ENCODE measurements at places on chromosomes 16 and 17.

- DNase-seq = no peak
Measured at GRCh38 chr16:8950580-8951077, 13.1 kb downstream of the USP7 start.

GRCh38 chr16:66693149-66693548 lies 3.4 kb downstream of the CMTM4 start:
- no peak for DNase-seq

GRCh38 chr16:13902677-13903076 lies 17.3 kb upstream of the ERCC4 start:
- no peak for DNase-seq

- no peak for DNase-seq
Measured at GRCh38 chr16:12214509-12214908, 238.0 kb downstream of the SNX29 start.

- peak; percentile 92 for DNase-seq
Measured at GRCh38 chr17:16568541-16569357, at the start of gene ZNF287. ZNF287 (minus strand) TSS chr17:16569204; CDS start chr17:16567731, 1,473 bp downstream.

- no peak for DNase-seq
Measured at GRCh38 chr16:4814046-4814445, 11.6 kb upstream of the ROGDI start.

- peak; percentile 1 for DNase-seq
Measured at GRCh38 chr17:37220607-37220953, 155.2 kb upstream of the C17orf78 start.

DNA sequence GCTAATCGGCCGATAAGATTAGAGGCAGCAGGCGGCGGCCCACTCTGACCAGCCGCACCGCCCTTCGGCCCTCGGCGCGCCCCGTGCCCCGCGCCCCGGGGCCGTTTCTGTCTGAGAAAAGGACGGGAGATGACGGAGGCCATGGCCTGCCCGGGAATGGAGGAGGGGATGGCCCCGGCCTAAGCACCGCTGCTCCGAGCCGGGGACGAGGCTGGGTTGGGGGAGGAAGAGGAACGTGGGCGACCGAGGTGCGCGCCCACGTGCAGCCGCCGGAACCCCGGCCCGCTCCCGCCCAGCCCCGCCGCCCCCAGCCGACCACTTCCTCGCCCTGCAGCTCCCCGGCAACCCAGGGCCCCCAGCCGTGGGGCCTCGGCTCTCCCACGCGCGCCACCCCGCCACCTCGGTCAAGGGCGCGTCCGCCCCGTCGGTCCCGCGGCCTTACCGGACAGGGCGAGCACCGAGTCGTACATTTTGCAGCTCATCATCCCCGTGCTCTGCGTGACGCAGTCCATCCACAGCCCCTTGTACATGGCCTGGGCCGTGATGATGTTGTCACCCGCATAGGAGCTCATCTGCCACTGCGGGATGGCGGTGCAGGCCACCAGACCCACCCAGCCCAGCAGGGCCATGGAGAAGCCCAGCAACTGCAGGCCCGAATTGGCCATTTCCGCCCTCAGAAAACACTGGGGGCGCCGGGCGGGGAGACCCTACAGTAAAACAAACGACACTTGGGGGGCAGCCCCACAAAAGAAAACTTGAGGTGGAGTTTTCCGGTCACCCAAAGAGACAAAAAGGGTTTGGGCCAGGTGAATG lies 693 bp downstream of the CLDN7 start:
- no peak for DNase-seq

- no peak for DNase-seq
Measured at GRCh38 chr16:73036074-73036826, 11.7 kb downstream of the ZFHX3 start.

DNA sequence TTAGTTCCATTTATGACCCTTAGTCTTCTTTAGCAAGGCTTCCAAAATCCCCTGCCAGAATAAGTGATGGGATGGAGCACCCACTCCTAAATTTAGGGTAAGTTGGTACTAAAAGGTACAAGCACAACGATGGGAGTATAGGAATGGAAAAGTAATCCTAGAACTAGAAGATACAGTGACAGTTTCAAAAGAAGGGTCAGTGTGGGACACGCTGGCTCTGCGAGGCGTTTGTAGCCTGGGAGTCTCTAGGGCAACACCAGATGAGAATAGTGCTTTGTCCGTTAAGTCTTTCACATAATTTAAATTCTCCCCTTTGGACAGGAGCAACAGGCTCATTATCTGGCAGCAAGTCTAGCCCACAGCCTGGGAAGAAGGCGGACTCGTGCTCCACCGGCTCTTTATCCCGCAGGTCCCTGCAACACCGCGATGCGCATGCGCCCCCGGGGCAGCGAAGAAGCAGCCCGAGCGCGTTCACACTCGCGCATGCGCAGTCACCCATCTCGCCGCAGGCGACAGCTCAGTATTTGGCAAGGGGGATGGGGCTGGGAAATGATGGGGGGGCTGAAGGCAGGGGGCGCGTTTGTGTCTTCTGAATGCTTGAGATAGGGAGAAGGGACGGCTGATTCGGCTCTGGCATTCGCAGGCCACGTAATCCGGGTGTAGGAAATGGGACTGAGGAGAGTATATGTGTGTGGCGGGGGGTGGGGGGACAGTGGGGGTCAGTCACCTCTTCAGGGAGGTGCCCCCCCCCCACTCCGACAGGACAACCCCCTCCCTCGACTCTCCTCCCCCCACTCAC lies 564 bp downstream of the SPOP start:
- peak; percentile 97 for DNase-seq

- DNase-seq = no peak
Measured at GRCh38 chr16:55811811-55812210, 21.1 kb downstream of the CES1 start.

- no peak for DNase-seq
Measured at GRCh38 chr16:27481282-27481934, 68.3 kb downstream of the GTF3C1 start.

GRCh38 chr16:67391424-67392300 lies 1.6 kb downstream of the TPPP3 start:
- DNase-seq = no peak

DNA sequence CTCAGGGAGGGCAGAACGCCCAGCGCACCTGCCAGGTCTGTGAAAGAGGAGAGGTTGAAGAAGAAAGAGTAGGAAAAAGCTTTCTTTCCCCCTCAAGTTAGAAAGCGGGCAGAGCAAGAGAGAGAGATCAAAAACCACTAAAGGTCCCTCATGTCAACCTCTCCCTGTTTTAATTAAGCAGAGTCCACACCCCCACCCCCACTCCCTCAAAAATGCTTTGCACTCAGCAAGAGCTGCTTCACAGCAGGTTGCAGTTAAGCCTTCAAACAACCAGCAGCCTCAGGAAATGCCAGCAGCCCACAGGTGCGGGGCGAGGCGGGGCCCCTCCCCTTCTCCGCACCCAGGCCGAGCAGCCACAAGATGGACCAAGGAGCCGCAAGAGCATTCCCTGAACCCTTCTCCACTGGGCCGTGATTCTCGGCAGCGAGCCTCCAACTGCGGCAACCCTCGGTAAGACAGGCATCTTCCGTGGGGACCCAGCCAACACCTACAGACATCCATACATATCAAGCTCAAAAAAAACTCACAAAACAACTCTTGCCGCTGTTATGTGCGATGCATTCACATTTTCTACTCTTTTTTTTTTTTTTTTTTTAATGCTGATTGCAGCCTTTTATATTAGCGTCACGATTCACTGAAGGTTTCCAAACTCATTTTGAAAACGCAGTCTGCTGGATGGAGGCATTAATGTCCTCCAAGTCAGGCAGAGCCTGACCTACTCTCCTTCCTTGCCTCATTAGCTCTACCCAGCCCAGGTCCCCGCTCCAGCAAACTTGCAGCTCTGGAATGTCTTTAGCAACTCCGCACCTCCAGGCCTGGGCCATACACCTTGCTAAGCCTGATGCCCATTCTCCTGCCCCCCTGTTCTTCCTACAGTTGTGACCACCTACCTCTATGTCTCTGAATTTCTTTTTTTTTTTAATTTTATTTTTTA lies 66.1 kb downstream of the AXIN2 start:
- no peak for DNase-seq

DNA sequence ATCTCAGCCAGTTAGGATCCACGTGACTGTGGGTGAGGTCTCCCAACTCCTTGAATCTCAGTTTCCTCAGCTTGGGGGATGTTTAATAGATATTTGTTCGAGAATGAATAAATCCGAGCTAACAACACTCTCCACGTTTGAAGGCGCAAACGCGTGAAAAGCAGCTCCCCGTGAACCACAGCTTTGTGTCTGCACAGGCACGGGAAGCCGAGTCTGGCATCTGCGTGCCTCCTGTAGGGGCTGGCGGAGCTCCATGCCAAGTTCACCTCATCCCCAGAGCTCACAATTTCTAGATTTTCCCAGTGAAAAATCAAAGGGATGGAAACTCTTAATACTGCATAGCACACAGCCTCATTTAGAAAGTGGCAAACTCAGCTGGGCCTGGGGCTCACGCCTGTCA lies 14.3 kb downstream of the SGSH start:
- no peak for DNase-seq

DNA sequence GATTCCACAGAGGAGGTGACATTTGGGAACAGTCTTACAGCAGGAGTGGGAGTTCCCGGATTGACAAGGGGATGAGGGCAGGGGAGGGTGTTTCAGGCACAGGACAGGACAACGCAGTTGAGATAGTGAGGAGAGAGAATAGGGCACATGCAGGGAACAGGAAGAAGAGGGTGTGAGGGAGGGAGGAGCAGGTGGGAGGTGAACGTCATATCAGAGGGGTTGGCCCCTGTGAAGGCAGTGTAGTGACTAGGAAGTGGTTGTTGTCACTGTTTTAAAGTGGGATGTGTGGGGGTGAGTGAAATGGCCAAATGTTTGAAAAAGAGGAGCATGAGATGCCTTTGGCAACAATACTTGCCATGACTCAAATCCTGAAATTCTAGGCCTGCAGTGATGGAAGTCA lies 12.2 kb downstream of the PRKCB start:
- peak; percentile 47 for DNase-seq

- DNase-seq = no peak
Measured at GRCh38 chr17:40707745-40708144, 4.2 kb upstream of the KRT24 start.

- DNase-seq = no peak
Measured at GRCh38 chr16:82761236-82761635, 134.5 kb downstream of the CDH13 start.

GRCh38 chr16:15576960-15577958 lies 65.7 kb downstream of the MARF1 start:
- no peak for DNase-seq

DNA sequence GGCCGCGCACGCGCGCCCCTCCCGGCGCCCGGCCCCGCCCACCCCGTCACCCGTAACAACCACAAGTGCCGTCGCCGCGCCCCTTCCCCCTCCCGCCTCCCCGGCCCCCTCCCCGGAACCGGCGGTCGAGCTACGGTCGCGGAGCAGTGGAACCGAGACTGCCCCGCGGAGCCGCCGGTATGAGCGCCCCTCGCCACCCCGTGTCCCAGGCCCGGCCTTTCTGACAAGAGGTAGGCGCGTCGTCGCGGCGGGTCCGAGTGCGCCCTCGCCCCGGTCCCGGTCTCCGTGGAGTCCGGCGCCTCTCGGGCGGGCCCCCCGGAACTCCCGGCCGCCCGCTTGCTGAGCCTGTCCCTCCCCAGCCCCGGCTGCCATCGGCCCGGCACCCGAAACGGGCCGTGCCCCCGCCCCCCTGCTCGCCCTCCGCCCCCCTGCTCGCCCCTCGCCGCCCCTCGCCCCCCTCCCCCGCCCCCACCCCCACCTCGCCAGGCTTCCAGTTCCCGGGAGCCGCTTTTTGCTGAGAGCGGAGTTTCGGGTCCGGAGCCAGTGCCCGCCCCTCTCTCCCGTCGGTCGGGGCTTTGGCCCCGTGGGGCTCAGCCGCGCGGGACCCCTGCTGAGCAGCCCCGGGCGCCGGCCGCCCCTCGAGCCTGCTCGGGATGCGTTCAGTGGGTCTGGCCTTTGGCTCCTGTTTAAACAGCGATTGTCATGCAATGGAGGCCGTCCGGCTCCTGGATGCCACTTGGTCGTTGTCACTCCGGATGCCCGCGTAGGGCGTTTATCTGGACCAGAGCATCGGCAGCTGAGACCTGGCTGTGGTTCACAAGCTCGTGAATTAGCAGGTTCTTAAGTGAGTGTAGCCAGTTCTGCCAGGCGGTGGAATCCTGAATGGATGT lies at the start of gene SEC14L1:
SEC14L1 (plus strand) TSS at position 92 of the 890 bp plus-strand sequence. CDS start 2,628 bp downstream, outside the sequence.
- DNase-seq = peak; percentile 4

- no peak for DNase-seq
Measured at GRCh38 chr17:44176257-44176656, 5.8 kb downstream of the ASB16 start.

DNA sequence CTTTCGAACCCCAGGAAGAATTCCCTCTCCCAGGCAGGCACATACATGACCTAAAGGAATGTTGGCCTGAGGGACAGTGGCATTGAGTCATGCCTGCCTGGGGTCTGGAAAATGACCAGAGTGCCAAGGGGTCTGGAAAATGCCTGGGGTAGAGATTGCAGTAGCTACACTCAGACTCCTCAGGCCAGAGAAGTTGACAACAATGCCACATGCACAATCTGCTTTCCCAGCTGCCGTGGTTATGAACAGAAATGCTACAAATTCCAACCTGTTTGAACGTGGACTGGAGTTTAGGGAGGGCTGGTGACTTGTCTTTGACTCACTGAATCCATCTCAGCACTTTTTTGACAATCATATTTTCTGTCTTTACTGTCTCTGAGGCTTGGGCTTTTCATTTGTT lies 250.0 kb downstream of the ABCC12 start:
- no peak for DNase-seq

GRCh38 chr17:1714980-1715802 lies 5.0 kb upstream of the TLCD2 start:
- DNase-seq = no peak

DNA sequence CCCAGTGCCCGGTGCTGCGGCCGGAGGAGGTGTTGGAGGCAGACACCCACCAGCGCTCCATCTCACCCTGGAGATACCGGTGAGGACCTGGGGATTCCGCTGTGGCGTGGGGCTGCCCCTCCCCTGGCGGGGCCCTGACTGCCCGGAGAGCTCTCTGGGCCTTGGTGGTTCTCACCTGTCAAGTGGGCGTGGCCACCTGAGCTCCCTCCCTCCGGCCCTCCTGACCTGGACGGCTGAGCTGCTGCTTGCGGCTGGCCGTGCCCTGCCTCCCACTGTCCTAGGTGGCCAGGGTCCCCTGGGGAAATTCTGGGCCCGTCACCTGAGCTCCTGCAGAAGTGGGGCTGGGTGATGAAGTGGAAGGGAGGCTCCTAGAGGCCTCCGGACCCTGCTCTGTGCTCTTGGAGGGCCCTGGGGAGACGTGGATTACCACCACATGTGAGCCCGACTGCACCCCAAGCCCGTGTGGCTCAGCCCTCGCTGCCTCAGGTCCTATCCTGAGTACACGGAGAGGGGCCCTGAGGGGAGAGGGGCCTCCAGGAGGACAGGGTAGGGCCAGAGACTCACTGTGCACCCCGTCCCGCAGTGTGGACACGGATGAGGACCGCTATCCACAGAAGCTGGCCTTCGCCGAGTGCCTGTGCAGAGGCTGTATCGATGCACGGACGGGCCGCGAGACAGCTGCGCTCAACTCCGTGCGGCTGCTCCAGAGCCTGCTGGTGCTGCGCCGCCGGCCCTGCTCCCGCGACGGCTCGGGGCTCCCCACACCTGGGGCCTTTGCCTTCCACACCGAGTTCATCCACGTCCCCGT lies 1.1 kb downstream of the IL17C start:
- DNase-seq = no peak

- DNase-seq = no peak
Measured at GRCh38 chr16:55510185-55510805, 1.4 kb downstream of the LPCAT2 start.

GRCh38 chr16:19886073-19886941 lies 1.7 kb upstream of the GPRC5B start:
- DNase-seq = peak; percentile 70

All from stimulated activated CD8-positive, alpha-beta memory T cell treated with anti-CD3 and anti-CD28 coated beads, Interleukin-4, amount 100 ng/mL, for 24 hours (primary cell).